ENCODE measurements at places on chromosomes 2 and 18.

DNA sequence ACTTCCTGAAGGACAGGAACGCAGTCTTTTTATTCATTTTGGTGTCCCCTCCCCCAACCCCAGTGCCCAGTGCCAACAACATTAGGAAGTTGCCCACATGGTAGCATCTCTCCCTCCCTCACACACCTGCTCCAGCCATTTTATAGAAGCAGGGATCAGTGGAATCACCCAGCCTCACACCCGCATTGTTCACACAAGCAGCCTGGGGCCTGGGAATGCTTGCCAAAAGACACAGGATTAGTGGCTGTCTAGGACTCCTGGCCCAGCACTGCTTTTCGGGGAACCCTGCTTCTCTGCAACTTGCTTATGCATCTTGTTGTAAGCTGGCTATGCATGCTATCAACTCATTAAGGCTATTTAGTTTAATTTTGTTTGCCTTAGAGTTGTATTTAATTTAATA lies 17.9 kb downstream of the TMEM37 start:
- DNase-seq = no peak

DNA sequence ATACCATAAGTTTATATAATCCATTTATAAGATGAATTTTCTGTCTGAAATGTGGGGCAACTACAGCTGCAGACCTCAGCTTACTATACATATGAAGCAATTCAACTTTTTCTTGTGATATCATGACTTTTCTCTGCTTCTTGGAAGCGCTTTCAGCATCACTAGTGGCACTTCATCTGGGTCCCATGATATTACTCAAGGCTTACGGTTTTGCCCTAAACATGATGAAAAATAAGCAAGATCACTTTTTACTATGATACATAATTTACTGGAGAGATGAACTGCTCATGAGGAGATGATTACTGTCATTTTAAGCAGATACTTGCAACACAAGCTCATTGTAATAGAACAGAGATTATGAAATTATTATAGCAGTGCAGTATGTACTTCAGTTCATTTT lies 258.0 kb upstream of the ZSWIM2 start:
- DNase-seq = no peak

- no peak for DNase-seq
These were observed 46.6 kb downstream of the SMAD2 start for GRCh38 chr18:47883771-47884413.

DNA sequence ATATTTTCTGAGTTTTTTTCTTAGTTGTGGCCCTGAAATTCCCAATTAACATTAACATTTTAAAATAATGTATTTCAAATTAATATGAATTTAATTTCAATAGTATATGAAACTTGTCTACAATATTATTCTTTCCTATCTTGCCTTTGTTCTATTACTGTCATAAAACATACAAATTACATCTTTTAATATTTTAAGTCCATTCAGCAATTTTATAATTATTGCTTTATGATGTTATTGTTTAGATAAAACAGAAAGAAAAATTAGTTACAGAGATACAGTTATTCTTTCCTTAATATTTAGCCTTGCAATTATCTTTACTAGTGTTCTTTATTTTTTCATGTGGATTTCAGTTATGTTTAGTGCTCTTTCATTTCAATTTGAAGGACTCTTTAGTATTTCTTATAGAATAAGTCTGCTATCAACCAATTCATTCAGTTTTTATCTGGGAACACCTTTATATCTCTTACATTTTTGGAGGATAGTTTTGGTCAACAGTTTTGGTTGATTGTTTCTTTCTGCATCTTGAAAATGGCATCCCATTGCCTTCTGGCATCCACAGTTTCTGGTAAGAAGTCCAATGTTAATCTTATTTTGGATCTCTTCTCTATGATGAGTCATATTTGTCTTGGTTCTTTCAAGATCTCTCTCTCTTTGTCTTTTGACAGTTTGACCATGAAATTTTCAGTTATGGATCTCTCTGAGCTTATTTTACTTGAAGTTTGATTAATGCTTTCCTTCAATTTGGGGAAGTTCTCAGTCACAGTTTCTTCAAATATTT lies 76.9 kb upstream of the CHST9 start:
- DNase-seq = no peak

DNA sequence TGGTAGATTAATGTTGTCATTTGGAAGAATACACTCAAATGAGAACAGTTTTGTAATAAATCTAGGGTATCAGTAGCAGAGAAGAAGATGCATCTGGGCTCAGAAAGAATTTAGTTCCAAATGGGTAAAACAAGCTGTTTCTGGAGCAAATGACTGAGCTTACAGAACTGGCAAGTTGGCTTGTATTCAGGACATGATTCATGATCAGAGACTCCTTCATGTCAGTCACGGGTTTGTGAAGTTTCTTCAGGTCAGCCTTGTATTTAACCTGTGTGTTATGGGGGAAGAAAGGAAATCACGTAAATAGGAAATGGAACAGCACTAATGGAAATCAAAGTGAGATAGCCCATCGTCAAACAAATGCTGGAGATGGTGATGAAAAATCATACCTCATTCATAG lies 109.1 kb downstream of the RIF1 start:
- no peak for DNase-seq

DNA sequence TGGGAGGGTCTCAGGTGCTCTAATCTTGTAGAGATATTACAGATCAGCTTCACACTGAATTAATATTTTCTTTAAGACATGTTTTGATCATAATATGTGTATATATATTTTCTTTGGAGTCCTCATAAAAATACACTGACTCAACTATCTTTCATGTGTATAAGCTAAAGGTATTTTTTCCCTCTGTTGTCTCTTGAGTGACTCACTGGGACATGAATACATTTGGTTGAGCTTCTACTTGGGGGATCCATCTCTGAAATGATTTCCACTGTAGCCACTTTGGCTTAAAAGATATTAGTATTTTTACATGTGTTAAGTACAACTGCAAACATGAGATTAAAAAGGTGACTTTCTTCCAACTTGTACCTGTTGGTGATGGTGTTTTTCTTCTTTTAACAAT lies 140.8 kb downstream of the TTN start:
- DNase-seq = no peak

DNA sequence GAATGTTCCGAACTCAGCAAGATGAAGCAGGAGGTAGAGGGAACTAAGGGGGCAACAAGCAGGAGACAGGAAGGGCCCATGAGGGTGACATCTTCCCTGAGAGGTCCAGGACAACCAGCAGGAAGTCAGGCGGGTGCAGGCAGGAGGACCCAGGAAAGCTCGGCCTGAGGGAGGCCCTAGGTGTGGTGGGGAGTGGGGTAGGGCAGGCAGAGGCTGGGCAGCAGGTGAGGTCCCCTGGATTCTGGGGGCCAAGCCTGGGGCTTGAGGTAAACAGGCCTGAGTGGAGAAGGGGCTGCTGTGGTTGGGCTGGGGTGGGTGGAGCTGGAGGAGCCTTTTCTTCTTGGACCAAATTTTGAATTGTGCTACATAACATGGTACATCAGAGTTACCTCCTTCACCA lies 4.1 kb upstream of the ALPG start:
- no peak for DNase-seq

DNA sequence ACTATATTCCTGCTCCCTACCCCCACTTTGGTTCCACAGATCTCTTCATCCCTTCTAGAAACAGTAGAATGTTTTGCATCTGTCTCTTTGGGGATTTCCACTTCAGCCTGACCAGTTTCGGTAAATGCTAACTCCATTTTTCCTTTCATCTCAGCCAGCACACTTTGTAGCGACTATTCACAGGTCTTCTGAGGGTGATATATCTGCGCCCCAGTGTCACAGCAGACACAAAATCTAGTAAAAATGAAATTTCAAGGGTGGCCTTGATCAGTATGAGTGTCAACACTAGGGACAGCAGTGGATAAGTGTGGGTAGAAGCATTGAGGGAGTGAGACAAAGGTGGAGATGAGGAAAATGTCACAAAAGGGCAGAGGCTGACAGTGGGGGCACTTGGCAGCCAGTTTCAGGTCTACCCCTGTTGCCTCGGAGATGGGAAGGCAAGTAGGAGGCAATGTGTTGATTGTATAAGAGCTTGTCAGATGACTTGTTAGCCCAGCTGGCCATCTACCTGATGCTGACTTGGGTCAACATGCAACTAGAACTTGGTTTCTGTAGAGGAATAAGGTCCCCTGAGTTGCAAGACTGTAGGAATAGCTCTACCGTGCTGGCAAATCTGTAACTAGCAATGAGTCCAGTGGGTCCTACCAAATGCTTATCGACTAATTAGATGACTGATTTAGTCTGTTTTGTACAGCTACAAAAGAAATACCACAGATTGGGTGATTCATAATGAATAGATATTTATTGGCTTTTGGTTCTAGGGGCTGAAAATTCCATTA lies 60.7 kb downstream of the CXCR4 start:
- peak; percentile 33 for DNase-seq

- DNase-seq = no peak
These were observed 7.1 kb downstream of the MTA3 start for GRCh38 chr2:42575458-42576064.

GRCh38 chr2:136225950-136226835 lies 108.2 kb upstream of the CXCR4 start:
- no peak for DNase-seq

DNA sequence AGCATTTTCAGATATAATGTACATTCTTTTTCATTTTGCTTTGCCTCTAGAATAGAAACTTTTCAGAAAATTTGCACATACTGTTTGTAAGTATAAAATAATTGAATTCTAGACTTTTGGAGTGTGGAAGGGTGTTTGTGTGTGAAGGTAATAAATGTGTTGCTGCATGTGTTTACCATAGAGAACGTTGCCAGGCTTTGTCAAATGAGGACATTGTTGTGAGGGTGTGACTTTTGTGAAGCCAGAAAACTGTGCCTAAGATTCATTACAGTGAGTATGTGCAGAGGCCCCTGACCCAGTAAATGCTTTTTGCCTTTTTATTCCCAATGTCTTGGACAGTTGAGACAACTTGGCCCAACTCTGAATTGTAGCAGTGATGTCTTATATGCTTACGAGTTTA lies 30.4 kb upstream of the EPB41L5 start:
- no peak for DNase-seq

- DNase-seq = no peak
These were observed 126.6 kb upstream of the CREB1 start for GRCh38 chr2:207403141-207403540.

GRCh38 chr2:239351687-239352086 lies 49.1 kb downstream of the HDAC4 start:
- DNase-seq = no peak

DNA sequence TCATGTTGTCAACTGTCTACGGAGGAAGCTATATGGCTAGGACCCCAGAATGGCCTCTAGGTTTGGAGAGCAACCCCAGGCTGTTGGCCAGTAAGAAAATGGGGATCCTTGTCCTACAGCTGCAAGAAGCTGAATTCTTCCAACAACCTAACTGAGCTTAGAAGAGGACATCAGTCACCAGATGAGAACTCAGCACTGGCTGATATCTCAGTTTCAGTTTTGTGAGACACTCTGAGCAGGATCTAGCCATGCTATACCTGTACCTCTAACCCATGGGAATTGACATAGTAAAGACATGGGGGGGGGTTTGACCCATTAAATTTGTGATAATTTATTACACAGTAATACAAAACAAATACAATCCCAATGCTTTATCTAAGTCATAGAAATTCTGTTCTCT lies 312.5 kb downstream of the ERBB4 start:
- no peak for DNase-seq

DNA sequence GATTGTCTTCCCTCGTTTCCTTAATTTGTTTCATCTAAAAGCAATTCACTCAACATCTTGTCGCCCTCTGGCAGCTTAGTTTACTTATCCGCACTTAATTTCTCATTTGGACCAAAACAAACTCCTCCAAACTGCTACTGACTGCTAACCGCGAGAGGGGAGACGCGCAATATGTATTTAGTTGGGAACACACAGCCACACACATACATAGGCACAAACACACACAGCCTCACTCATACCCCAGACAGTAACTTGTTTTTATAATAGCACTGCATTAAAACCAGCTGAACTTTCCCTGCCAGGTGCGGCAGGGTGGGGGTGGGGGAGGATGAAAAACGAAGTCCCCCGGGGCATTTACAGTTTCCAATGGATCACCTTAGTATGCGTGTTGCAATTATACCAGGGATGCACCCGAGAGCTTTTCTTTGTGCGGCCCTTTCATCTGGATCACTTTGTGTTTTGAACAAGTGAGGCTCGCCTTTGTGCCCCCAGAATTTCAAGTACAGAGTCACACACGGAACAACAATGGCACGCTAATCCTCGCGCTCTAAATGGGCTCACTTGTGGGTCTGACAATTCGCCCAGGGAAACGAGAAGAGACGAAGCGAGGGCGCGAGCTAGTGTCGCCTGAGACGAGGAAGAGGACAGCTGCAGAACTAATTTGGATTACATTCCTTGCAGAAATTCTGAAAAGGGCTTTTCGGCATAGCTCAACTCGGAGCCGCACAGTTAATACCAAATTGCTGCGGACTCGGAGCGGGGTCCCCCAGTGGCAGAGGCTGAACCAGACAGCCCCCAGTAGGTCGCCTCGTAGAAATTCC lies 2.4 kb downstream of the ERBB4 start:
- no peak for DNase-seq

DNA sequence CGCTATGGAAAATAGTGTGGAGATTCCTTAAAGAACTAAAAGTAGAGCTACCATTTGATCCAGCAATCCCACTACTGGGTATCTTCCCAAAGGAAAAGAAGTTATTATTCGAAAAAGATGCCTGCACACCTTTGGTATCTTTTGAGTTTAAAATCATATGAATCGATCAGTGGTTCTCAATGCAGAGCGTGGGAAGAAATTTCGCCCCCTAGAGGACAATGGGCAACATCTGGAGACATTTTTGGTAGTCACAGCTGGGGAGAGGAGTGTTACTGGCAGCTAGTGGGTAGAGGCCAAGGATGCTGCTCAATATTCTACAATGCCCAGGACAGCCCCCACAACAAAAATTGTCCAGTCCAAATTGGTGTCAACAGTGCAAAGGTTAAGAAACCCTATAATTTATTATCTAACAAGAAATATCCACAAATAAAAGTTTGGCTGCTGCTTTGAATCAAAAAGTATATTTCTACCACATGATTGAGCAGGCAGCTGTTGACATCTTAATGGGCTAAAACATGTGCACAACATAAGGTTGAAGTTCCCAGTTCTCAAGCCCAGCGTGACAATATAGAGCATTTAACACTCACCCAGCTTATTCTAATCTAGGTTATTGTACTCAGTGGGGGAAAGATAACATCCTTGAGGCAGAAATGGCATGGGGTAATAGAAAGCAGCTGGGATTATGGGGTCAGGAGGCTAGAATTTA lies 425.7 kb downstream of the LRATD1 start:
- DNase-seq = no peak

DNA sequence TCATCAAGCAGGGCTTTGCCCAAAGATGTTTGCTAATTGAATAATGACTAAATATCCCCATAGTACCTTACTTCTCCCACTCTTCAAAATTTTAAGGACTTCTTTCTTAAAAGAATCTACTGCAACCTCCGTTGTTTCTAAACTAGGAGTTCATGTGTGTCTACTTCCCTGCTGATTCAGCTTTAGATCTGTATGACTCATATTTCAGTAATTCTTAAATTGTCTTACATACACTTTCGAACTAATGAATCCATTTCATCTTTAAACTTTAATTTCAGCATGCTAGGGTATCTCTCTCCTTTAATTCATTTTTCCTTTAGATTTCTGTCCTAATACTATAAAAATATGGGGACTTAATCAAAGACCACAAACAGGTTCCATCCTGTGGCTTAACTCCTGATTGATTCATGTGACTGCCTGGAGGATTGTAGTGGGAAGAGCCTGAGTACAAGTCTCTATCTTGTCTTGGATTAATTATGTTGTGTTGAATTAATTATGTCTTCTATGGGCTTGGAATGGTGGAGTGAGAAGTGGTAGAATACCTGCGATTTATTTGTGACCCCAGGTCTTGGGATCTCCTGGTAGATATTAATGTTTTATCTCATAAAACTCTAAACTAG lies 24.9 kb upstream of the COL5A2 start:
- DNase-seq = no peak

All from stimulated activated CD4-positive, alpha-beta T cell treated with anti-CD3 and anti-CD28 coated beads, Interleukin-4, amount 100 ng/mL, for 4 hours (primary cell).